ENCODE measurements at places on chromosomes 16 and 17.

DNA sequence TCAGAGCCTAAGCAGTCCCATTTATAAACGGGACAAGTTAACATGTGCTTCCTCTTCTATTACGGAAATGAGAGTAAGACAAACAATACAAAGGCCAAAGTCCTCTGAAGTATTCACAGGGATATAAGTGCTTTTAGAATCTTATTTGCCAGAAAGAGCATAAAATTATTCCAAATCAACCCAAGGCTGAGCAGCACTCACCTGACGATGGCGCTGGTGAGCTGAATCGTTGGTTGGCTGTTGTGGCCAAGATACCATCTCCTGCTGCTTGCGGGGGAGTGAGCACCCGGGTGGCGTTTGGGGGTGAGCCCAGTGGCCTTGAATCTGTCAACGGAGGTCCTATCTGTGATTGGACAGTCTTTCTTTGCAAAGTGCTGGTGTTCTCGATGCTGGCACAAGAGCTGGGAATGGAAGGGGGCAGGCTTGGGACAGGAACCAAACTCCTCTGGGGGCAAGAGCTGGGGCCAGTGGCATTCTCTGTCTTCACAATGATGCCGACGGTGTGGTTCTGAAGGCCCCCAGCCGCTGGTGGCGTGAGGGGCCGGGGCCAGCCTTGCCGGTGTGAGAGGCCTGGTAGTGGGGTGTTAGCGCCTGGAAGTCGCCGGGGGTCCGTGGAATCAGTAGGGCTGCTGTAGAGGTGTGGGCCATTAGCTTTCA, 9.5 kb upstream of the DHRS13 start:
- peaks cover 66% of the 10 kb centered on the region for H3K36me3 ChIP-seq
- H3K27ac ChIP-seq = no peak overlapping the region
- no peak for DNase-seq
- no peaks in the 10 kb centered on the region for H3K27me3 ChIP-seq
- no peak overlapping the region for H3K4me3 ChIP-seq
- no peaks in the 10 kb centered on the region for H3K4me1 ChIP-seq

DNA sequence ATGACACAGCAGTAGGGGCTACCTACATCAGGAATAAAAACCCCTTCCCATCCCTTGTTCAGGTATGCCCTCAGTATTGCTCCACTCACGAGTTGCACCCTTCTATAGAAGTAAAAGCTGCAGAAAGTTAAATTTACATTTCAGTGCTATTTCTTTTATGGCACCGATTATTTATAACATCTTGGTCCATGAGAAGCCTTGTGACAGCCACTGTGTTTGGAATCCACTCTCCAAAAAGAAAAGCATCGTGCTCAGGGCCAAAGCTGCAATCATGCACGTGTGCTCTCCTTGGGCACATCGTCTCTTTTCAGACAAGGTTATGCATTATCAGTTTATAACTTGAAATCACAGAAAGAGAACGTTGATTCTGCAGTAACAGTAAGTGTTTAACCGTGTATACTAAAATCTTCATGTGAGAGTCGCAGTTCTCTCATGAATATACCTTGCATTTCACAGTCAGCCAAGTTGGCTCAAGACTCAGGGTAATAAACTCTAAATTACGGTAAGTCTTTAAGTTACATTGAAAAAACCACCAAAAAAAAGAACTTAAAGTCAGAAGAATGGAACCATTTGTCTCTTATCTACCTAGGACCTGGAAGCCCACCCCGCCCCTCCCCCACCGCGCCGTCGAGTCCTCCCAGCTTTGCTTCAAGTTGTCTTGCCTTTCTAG, 189.6 kb downstream of the CPPED1 start:
- H3K4me3 ChIP-seq = no peak overlapping the region
- no peak for DNase-seq
- 0 out of 2 replicates have a peak, but pooled peaks cover 3% of the 10 kb centered on the region for H3K4me1 ChIP-seq
- H3K36me3 ChIP-seq = no peaks in the 10 kb centered on the region
- H3K27ac ChIP-seq = no peak overlapping the region

DNA sequence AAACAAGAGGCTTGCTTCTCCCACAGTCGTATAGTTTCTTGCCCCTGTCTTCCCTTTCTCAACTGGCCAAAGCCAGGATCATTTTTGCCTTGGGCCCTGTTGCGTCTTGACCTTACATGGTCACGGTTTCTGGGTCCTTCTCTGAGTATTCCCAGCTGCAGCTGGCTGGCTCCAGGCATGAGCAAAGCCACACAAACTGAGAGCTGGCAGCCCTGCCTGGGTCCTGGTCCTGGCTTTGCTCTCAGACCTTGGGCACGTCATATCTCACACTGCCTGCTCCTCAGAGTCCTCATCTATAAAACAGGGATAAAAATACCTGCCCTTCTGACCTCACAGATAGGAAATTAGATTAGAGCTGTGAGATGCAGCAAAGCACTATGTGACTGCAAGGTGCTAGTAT, 277.6 kb downstream of the CBLN1 start:
- no peaks in the 10 kb centered on the region for H3K27me3 ChIP-seq
- H3K27ac ChIP-seq = no peak overlapping the region
- H3K4me3 ChIP-seq = no peak overlapping the region
- DNase-seq = no peak

GRCh38 chr16:11495066-11495407, 91.7 kb downstream of the LITAF start:
- H3K27ac ChIP-seq = no peak overlapping the region
- H3K27me3 ChIP-seq = no peaks in the 10 kb centered on the region
- H3K36me3 ChIP-seq = no peaks in the 10 kb centered on the region
- DNase-seq = no peak
- H3K4me1 ChIP-seq = peaks cover 10% of the 10 kb centered on the region
- H3K4me3 ChIP-seq = no peak overlapping the region

GRCh38 chr17:3046753-3047152, 16.7 kb downstream of the OR1D5 start:
- H3K4me3 ChIP-seq = no peak overlapping the region
- no peaks in the 10 kb centered on the region for H3K4me1 ChIP-seq
- DNase-seq = no peak
- H3K36me3 ChIP-seq = no peaks in the 10 kb centered on the region
